ENCODE measurements at places on chromosomes 4 and X.
A peak's percentile ranks its signal among the peaks of the same experiment; 100 is the strongest.

- DNase-seq: no peak
These were observed 203.9 kb upstream of the GRID2 start for GRCh38 chr4:92099861-92100260.

GRCh38 chr4:18954538-18954937 is 933.0 kb upstream of the LCORL start:
- DNase-seq: no peak

GRCh38 chrX:147875866-147876596 is 35.7 kb upstream of the FMR1 start:
- DNase-seq: no peak

DNA sequence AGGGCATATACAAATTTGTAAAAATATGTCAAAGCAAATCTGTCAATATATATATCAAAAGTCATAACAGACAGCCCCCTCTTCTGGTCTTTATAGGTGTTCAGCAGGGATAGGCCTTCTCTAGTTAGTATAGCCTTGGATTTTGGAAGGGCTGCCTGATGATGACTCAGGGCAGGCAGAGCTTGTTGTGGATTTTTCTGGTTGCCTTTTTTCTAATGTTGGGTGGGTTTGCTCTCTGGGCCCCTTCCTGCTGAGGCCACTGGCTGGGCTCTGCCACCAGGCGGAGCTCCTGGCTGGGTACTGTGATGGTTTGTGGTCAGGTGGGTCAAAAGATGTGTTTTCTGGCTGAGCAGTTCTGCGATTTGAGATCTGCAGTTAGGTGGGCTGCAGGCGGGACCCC is 294.2 kb downstream of the GRIA2 start:
- DNase-seq: no peak

DNA sequence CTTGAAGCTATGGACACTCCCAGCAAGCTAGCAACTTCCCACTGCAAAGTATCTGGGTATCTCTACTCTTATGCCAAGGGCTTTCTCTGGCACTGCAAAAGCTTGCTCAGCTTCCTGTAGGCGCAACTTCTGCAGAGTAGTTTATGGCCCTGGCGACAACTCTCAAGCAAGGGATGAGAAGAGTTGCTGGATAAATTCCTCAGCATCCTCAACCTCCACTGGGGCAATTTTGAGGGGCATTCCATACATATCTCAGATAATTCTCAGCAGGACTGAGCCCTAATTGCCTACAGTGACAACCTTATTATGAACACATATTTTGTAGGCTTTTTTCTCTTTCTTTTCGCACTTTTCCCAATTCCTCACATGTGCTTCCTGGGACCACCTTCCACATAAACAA is 31.2 kb upstream of the TAB3 start:
- no peak for DNase-seq

- no peak for DNase-seq
These were observed 317.6 kb downstream of the BCOR start for GRCh38 chrX:39779952-39780783.

- no peak for DNase-seq
These were observed 82.8 kb upstream of the AMELX start for GRCh38 chrX:11210415-11210801.

DNA sequence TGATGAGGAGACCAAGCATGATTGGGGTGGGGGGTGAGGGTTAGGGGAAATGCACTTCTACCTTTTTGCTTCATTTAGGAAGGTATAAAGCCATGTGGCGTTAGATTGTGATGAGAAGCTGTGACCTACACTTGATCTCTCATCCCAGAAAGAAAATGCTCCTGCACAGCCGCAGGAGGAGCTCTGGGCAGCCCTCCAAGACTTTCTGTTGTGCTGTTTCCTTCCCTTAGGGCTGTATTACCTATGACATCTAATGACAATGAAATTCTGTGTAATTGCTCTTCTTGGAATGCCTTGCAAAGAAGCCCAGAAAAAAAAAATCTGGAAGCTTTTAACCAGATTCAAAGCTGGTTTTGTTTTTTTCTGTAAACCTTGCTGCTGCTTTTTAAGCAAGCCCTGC is 13.4 kb downstream of the PRPS2 start:
- DNase-seq: no peak

DNA sequence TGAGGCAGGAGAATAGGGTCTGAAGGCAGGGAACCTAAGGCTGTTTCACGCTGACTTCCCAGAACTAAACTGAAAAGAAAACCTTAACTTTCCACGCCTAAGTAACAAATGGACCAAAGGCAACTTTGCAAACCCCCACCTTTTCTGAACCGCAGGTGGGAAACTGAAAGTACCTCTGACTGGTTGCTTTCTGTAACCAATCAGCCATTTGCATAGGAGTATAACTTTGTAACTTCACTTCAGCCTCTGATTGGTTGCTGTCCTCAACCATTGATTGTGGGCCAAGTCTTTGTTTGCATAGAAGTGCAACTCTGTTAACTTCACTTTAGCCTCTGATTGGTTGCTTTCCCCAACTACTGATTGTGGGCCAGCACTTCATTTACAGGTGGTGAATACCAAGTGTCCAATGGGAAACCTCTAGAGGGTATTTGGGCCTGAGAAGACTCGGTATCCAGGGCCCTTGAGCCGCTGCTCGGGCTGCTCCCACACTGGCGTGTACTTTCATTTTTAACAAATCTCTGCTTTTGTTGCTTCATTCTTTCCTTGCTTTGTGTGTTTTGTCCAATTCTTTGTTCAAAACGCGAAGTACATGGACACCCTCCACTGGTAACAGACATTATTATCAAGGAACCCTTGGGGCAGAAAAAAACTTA is 121.6 kb upstream of the CBR4 start:
- no peak for DNase-seq

- DNase-seq: no peak
These were observed 722 bp upstream of the NBDY start for GRCh38 chrX:56728321-56728720.

- no peak for DNase-seq
These were observed 188.4 kb upstream of the TBC1D9 start for GRCh38 chr4:140944572-140944971.

GRCh38 chrX:104428231-104428630 is 137.8 kb upstream of the IL1RAPL2 start:
- no peak for DNase-seq

- DNase-seq: peak; percentile 13
These were observed at the start of gene IGFBP7 for GRCh38 chr4:57109847-57110639. TSS of gene IGFBP7 (minus strand) at chr4:57110385. CDS start at chr4:57110351, 34 bp downstream.

GRCh38 chr4:13821522-13821921 is 194.0 kb upstream of the BOD1L1 start:
- no peak for DNase-seq

GRCh38 chr4:128853741-128854140 is 44.2 kb downstream of the JADE1 start:
- DNase-seq: no peak

DNA sequence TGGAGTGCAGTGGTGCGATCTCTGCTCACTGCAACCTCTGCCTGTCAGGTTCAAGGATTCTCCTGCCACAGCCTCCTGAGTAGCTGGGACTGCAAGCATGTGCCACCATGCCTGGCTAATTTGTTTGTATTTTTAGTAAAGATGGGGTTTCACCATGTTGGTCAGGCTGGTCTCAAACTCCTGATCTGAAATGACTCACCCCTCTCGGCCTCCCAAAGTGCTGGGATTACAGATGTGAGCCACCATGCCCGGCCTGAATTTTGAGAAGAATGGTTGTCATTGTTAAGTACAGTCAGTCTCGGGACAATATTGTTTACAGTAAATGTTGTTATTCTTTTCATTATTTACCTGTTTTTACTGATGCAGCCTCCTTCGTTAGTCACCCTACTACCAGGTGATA is 1226.2 kb upstream of the TENM3 start:
- no peak for DNase-seq

DNA sequence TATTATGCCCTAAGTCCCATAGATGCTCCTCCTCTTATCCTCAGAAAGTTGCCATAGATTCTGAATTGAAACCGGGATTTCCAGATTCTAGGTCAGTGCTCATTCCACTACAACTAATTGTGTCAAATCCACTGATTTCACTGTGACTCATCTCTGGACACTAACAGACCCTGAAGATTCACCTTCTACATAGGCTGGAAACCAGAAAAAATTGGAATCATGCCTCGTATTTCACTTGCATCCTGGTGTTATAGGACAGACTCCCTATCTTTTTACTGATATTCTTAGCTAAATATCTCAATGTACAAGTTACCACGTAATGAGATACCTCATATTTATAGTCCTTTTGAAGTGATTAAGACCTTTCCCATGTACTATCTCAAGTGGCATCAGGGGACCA is 36.7 kb downstream of the CLNK start:
- DNase-seq: no peak

GRCh38 chr4:6730603-6731317 is 14.8 kb downstream of the BLOC1S4 start:
- no peak for DNase-seq

GRCh38 chr4:131566026-131566425 is 1583.1 kb upstream of the PCDH10 start:
- DNase-seq: no peak

DNA sequence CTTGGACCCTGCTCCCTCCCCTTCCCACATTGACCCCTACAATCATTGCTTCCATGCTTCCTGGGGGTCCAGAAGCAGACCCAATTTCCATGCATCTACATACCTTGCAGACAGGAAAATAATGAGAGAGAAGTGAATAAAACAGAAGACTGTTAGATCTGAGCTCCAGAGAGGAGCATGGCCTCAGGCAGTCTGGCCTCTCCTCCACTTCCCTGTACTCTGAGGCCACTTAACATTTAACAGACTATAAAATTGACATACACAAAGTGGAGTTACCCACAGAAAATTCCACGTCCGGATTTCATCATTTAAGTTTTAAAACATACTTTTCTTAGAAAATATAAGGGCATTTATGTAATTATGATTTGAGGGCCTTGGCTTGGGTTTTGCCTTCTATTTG is 2.1 kb upstream of the PRSS12 start:
- DNase-seq: no peak

- DNase-seq: peak; percentile 72
These were observed 325.5 kb downstream of the BCOR start for GRCh38 chrX:39772057-39772832.

DNA sequence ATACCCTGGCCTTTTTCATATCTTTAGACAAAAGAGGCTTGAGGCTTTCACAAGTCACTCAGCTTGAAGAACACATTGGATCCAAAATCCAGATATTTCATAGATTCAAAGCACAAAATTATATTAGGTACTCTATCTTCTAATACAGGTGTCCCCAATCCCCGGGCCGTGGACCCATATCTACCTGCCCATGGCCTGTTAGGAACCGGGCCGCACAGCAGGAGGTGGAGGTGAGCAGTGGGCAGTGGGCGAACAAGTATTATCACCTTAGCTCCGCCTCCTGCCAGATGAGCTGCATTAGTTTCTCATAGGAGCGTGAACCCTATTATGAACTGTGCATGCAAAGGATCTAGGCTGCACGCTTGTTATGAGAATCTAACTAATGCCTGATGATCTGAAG is 18.7 kb downstream of the YIPF7 start:
- no peak for DNase-seq

GRCh38 chr4:121593760-121594159 is 103.0 kb downstream of the ANXA5 start:
- no peak for DNase-seq

- DNase-seq: no peak
These were observed 233.4 kb upstream of the HAND2 start for GRCh38 chr4:173763389-173763788.

DNA sequence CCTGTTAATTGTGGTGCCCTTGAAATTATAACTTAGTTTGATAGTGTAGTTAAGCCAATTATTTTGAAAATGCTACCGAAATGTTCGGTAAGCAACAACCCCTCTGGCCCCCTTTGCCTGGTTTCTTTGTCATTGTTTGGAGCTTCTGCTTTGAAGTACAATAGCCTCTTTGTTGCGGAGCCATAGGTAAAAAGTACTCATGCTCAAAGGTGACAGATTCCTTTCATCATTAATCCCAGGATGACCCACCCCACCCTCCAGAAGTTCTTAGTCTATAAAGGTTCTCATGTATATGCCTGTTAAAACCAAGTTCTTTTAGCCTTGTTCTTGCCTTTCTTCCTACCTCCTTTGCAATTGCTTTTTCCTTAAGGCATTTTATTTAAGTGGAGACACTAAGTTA is 42.4 kb upstream of the SMARCAD1 start:
- no peak for DNase-seq

- DNase-seq: no peak
These were observed 75.0 kb downstream of the FAT4 start for GRCh38 chr4:125389713-125390112.

DNA sequence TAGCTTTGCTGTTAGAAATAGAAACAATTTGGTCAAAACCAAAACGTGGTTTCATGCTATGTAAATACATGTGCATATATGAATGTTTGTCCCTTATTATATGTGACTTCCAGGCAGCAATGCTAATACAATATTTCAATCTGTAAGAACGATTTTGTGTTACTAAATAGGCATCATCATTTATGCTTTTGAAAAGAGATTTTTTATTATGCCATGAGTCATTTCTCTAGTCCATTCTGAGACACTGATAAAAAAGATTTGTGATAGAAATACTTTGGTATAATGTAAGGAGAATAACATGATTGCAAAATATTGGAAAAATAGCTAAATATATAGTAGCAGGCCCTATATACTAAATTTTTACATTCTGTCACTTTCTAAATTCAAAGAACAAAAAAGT is 28.9 kb downstream of the SYNPO2 start:
- no peak for DNase-seq

DNA sequence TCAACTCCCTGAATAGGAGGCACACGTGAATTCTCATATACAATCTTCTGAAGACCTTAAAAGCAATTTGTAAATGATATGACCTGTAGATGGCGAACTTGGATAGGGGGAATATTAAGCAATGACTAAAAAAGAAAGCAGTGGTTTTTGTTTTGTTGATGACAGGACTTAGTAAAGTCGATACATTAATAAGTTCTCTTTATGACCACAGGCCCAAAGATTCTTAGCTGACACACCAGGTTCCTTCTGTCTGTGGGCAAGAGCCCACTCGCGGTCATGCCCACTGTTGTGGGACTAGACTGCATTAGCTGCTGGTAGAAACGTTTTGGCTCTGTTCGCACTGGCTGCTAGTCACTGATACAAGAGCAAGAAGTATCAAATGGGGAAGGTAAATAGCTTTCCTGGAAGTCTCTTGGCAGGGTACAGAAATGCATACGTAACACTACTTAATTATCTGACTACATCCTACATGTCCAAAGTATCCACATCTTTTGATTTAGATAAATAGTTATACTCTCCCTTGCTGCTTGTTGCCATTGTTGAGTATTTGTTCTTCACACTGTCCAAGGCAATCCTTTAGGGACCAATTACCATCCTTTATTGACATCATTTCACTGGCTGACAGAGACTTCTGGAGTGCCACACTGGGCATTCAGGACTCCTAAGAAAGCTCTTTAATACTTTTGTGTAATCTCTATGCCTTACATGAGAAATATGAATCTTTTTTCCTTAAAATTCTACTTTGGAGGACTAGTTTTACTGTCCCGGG is 31.0 kb downstream of the ALPK1 start:
- DNase-seq: peak; percentile 66

DNA sequence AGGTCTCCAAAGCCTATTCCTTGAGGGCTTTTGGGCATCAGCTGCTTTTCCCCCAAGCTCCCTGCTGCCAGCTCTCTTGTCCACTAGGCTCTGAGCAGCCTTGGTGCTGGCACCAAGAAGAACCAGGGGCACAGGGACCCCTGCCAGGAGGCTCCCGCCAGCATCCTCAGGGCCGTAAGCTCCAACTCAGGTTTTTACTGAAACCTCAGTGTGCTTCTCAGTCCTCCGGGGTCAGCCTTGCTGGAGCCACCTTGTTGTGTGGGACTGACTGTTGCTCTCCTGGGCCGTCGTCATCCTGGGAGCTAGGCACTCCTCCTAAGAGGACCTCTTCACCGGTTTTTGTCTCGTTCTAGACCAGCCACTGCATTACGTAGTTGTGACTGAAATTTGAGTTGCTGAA is 38.9 kb downstream of the NOP14 start:
- DNase-seq: no peak

All from NCI-H510A treated with DMSO at 0.1 percent for 48 hours (cell line).